ENCODE measurements at places on chromosomes 5 and 9. TPM values are rescaled to one million over a fixed set of nuclear protein-coding genes. Genes with fewer than 3 reads are reported as not detected.

The SPINK1 gene
- total RNA-seq = not detected

The CXCL14 gene
- total RNA-seq = not detected

The C9orf43 gene
- 0.16 TPM for total RNA-seq

The EDIL3 gene
- total RNA-seq = 34.8 TPM

The PCDH12 gene
- total RNA-seq = 9.2 TPM

The STRBP gene
- 1.4 TPM for total RNA-seq

The RNF20 gene
- total RNA-seq = 15.1 TPM

The ADGRD2 gene
- total RNA-seq = not detected

The FOXD4L5 gene
- not detected for total RNA-seq

The PLCXD3 gene
- total RNA-seq = 20.9 TPM

The OR1Q1 gene
- not detected for total RNA-seq

The TBC1D2 gene
- 5.3 TPM for total RNA-seq

The CNTNAP3 gene
- total RNA-seq = 2.6 TPM

The BAAT gene
- total RNA-seq = not detected

The SLC25A2 gene
- total RNA-seq = not detected

The CPEB4 gene
- 21.7 TPM for total RNA-seq

The HTR1A gene
- not detected for total RNA-seq

The AK1 gene
- total RNA-seq = 91.3 TPM

The DPH7 gene
- total RNA-seq = 15.9 TPM

The HTR4 gene
- not detected for total RNA-seq

The CPLANE1 gene
- total RNA-seq = 8.7 TPM

The PCDHGB1 gene
- 0.81 TPM for total RNA-seq

The GFI1B gene
- total RNA-seq = not detected

The DCAF12 gene
- total RNA-seq = 20.2 TPM

The SLCO4C1 gene
- under 0.01 TPM for total RNA-seq

The S1PR3 gene
- total RNA-seq = 144 TPM

The F2R gene
- 127 TPM for total RNA-seq

The PCDHGA11 gene
- 10.2 TPM for total RNA-seq

The DEPDC1B gene
- 1.3 TPM for total RNA-seq

The PCAT7 gene
- total RNA-seq = not detected

The NCBP1 gene
- 22.7 TPM for total RNA-seq

The PCDHA9 gene
- total RNA-seq = not detected

The EIF4E1B gene
- not detected for total RNA-seq

The SHB gene
- total RNA-seq = 33.4 TPM

The EGFL7 gene
- total RNA-seq = 189 TPM

The ZNF883 gene
- 1.8 TPM for total RNA-seq

The TAL2 gene
- not detected for total RNA-seq

The SPAAR gene
- total RNA-seq = 7.5 TPM

The RELL2 gene
- 5.8 TPM for total RNA-seq

The MAMDC2 gene
- total RNA-seq = 8.7 TPM

Data from cardiac atrium fibroblast (primary cell).